ENCODE measurements at places on chromosomes 1 and 21.

DNA sequence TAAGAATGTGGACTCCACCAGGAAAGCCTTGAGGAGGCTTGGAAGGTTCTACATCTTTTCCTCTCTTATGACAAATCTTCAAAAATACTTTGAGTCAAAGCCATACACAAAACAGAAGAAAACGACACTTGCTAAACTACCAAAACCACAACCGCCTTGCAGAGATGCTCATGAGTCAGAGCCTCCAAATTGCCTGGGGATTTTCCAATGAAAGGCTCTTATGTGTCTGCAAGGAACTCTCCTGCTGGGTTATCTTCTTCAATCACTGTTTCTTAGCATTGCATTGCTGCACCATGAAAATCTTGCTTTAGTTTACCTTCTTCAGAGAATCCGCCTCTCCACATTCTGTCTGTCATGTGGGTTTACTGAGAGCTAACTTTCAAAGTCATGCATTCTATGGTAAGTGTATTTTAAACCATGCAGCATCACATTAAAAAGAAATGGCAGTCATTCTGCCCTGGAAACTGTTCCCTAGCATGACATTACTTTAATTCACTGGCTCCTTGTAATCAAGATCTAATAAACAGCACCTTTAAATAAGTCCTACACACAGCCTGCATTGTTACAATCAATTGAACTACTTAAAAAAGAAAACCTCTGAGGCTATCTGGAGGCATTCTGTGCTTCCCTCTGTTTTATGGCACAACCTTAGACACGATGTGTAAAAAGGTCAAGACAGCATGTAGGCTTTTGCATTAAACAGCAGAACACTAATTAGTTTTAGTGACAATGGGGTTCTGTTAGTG, 210.0 kb upstream of the FOXD3 start:
- peak; percentile 96 for DNase-seq

GRCh38 chr1:98400446-98400845, 261.1 kb upstream of the SNX7 start:
- no peak for DNase-seq

DNA sequence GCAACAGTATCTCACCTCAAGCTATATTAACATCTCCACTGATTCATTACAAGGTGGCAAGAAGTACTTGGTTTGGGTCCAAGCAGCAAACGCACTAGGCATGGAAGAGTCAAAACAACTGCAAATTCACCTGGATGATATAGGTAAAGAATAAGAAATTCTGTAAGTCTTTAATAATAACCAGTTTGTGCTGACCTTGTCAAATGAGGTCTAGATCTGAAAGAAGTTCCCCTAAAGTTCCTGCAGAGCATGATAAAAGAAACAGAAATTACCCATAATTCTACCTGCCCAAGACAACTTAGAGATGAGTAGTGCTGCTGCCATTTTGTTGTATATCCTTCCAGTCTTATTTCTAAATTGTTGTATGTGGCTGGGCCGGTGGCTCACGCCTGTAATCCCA, 34.5 kb downstream of the IL23R start:
- DNase-seq: no peak

DNA sequence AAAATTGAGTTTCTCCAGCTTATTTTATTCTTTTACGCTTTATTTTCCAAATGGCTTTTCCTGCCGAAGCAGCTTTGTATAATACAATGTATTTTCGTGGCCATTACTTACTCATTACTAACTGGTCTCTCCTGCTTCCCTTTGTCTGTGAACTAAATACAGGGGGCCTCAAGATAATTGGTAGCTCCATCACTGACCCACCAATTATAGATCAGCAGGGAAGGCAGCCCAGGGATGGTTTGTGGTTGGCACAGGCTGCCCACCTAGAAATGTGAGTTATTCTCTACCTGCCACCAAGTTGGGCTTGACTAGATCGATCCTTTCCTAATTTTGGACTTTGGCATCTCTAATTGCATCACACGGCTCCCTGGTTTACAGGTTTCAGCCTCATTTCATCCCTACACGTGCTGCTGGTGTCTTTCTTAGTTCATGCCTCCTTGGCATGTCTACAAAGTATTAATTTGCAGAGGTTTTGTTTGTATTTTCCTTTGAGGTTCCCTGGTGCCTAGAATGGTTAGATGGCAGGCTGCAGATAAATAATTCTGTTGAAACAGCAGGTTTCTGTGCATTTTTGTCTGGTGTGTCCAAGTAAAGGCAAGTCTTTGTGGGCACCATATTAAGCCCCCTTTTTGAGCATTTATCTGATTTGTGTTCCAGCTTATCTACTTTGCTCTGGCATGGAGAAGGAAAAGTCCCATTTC, 35.2 kb downstream of the PEX14 start:
- DNase-seq: no peak

DNA sequence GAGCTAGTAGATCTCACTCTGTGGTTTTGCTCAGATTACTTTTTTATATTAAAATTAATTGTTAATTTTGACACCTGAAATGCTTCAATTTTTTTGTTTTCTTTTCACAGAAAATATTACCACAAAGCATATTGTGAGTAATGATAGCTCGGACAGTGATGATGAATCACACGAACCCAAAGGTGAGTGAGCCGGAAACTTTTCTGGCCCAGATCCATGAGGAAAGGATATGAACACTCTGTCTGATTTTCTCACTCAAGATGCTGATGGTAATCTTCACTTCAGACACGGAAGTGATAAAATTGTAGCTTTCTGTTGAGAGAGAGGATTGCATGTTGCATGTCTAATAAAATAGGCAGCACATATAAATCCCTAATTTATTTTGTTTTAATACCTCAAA, 121.8 kb downstream of the PLA2G4A start:
- no peak for DNase-seq

DNA sequence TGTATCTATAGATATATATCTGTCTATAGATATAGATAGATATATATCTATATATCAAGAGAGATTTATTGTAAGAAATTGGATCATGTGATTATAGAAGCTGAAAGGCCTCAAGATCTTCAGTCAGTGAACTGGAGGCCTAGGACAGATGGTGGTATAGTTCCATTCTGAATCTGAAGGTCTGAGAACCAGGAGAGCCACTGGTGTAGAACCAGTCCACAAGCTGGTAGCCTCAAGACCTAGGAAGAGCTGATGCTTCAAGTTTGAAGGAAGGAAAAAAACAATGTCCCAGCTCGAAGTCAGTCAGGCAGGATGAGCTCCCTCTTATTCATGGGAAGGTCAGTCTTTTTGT, 213.2 kb upstream of the JUN start:
- DNase-seq: no peak

DNA sequence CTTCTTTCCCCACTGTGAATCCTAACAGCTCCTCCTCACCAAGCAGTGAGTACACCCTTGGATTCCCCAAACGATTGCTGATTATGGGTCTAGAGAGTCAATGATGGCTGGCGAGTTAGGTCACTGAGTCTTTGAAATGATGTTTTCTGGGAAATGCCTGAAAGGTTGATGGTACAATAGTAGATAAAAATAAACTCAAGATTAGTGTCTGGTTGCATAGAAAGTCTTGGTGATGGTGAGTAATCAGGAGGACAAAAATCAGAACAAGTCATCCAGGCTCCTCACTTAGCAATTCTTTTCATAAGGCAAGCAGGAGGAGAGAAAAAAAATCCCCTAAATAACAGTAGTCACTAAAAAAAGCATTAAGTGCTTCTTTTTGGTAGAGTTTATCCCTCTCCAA, 22.6 kb downstream of the HLX start:
- DNase-seq: no peak

- DNase-seq: peak; percentile 6
Measured at GRCh38 chr1:41681331-41682098, 197.0 kb upstream of the EDN2 start.

DNA sequence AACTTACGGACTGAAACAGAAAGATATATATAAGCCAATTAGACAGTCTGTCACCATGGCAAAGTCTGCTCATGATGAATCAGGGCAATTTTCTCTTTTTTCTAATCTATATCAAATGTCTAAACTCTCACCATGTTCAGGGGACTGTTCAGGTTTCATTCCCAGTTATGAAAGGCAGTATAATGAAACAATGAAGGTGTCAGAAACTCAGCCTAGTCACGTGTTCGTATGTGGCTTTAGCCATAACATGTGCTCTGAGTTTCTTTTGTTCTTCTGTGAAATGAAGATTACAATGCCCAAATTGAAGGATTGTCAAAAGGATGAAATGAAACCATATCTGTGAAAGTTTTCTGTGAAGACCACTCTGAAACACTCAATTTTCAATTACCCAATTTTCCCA, 392.9 kb downstream of the DSCAM start:
- DNase-seq: no peak

GRCh38 chr21:19510653-19511052, 1107.1 kb upstream of the TMPRSS15 start:
- no peak for DNase-seq

GRCh38 chr21:36063375-36064084, 3.2 kb upstream of the SETD4 start:
- DNase-seq: no peak

GRCh38 chr1:156422602-156423091, 53.6 kb downstream of the RHBG start:
- no peak for DNase-seq

- no peak for DNase-seq
Measured at GRCh38 chr1:64922336-64922735, 44.0 kb downstream of the JAK1 start.

DNA sequence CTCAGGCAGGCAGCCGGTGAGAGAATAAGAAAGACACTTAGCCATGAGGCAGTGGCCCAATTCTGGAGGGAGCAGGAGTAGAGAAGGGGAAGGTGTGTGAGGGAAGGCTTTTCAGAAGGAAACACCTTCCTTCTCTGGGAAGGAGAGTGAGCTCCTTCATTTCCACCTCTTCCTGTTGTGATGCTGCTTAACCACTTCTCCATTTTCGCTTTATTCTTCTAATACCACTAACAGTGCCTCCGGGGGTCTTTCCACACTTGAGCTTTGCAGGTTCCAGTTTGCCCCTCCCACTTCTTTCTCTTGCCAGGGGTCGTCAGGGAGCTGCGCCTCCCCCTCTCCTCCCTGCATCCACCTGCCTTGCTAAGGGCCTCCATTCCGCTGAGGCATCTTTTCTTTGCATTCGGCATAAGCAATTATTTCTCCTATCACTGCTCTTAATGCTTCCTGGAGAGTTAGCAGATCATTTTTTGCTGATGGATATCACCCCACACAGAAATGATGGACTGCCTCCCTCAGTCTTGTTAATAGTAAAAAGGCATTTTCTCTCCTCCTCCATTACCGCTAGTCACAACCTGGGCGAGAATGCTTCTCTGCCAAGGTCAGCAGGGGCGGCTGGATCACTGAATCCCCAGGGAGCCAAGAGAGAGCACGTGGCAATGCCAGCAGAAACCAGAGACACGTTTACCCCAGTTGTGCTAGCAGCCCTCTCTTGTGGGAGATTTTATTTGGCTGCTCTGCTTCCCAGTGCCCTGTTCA, 74.8 kb downstream of the ELAVL4 start:
- no peak for DNase-seq

DNA sequence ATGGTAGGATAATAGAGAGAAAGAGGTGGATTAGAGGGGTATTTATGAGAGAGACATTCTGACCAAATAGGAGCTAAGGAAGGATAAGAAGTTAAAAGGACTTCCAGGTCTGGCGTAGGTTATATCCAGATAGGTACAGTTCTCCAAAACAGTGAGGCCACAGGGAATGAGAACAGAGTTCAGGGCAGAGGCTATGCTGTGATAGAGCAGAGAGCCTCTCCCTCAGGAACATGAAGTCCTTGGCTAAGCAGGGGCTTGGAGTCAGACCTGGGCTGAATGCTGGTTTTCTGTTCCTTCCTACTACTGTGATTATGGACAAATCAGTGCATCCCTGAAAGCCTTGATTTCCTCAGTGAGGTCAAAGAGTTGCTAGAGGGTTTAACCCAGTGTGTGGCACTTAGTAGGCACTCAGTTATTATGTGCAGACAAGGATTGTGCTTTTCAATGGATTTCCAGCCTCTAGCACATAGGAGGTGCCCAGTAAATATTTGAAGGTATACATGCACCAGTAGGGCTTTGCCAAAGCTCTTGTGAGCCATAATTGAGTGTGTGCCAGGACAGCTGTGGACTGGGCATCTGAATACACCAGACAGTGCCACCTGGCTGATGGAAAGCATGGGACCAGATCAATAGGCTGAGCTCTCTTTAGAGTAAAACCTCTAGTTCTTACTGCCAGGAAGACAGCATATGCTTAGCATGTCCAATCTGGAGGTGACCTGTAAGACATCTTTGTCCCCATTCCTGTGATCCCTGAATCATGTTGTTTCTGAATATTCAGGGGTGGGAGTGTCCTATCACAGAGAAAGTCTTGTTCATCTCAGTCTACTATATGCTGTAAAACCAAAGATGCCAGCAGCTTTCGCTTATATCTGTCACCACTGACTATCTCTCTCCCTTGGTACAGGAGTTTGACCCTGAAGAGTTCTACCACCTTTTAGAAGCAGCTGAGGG, 111.1 kb downstream of the PIK3R3 start:
- no peak for DNase-seq

GRCh38 chr1:111639602-111640198, 20.1 kb downstream of the RAP1A start:
- DNase-seq: no peak

- no peak for DNase-seq
Measured at GRCh38 chr1:65524931-65525265, 104.4 kb downstream of the LEPR start.

DNA sequence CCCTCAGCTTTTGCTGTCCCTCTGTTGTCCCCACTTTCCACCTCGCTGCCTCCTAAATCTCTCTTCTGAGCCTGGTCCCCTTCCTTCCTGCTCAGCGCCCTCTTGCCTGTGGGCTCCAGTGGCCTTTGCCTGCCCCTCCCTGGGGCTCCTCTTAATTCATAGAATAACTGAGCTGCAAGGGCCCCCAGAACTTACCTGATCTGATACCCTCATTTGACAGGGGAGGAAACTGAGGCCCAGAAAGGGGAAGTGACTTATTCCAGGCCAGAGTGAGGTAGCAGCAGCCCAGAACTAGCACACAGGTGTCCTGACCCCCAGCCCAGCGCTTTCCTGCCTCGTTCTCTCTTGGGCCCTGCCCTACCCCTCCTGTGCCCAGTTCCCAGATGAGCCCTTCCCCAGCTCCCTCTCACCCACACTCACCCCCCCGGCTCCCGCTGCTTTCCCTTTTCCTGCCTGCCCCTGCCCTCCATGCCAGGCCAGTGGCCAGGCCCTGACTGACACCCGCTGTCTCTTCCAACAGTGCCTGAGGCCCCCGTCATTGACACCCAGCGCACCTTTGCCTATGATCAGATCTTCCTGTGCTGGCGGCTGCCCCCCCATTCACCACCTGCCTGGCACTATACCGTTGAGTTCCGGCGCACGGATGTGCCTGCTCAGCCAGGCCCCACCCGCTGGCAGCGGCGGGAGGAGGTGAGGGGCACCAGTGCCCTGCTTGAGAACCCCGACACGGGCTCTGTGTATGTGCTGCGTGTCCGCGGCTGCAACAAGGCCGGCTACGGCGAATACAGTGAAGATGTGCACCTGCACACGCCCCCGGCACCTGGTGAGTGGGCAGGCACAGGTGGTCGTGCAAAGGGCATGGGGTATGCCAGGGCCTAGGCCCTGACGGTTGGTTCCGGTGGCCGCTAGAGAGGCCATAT, 5.7 kb downstream of the TRIM46 start:
- DNase-seq: no peak
